Body of pancreas (tissue), 4 donors: ENCODE measurements at places on chromosomes 5 and 9.

DNA sequence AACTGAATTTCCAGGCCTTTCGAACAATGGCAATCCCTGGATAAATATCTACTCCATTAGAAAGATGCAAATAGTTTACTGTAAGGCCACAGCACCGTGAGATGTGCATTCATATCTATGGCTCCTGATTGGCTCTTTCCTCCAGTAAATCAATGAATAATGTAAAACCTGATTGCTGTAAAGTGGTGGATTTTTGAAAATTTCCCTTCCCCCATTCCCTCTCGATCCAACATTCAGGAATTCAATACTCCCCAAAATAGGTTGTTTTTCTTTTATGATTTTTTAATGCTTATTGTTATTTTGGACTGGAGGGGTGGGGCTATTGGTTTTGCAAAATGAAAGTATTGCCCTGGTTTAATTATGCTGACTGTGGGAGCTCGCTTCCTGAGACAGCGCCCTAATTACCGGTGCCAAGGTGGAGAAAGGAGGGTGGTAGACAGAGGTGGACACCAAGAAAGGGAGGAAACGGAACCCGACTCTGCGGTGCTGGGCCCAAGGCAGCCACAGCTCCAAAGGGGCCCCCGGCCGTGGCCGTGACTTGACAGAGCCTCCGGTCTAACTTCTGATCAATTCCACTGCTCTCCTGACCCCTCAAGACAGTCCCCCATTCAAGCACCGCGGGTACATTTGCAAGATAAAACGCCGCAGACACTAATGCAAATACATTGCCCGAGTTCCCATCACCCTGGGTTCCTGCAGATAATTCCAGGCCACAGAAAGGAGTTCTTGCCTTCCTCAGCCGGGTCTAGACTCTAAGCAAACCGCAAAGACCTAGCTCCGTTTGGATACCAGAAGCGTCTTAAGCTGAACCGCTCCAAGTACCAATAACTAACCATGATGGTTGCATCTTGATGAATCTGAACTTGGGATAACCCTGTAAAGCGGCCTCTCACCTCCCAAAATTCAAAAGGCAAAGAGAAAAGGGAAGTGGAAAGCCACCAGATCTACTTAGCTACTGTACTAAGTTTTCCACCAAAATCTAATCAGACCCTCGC lies 211.2 kb downstream of the MEF2C start:
- DNase-seq: no peak

GRCh38 chr5:107455111-107455544 lies 215.6 kb downstream of the EFNA5 start:
- DNase-seq: no peak

DNA sequence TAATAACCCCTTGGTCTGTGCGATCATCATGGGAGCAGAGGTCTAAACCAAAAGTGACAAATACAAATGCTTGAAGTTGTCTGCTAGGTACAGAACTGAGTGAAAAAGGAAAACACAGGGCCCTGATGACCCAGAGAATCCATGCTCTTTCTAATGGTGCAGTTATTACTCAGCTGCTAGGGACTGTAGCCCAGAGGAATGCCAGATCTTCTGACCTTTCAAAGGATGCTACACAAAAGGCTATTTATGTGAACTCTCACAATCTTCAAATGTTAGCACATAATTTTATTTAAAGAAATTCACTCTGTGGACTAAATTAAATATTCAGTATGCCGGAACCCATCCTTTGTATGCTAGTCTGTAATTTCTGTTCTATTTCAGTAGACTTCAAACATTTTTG lies 79.9 kb downstream of the PRR16 start:
- DNase-seq: no peak

GRCh38 chr5:65062469-65063083 lies 293.8 kb downstream of the CWC27 start:
- peak; percentile 21 for DNase-seq

DNA sequence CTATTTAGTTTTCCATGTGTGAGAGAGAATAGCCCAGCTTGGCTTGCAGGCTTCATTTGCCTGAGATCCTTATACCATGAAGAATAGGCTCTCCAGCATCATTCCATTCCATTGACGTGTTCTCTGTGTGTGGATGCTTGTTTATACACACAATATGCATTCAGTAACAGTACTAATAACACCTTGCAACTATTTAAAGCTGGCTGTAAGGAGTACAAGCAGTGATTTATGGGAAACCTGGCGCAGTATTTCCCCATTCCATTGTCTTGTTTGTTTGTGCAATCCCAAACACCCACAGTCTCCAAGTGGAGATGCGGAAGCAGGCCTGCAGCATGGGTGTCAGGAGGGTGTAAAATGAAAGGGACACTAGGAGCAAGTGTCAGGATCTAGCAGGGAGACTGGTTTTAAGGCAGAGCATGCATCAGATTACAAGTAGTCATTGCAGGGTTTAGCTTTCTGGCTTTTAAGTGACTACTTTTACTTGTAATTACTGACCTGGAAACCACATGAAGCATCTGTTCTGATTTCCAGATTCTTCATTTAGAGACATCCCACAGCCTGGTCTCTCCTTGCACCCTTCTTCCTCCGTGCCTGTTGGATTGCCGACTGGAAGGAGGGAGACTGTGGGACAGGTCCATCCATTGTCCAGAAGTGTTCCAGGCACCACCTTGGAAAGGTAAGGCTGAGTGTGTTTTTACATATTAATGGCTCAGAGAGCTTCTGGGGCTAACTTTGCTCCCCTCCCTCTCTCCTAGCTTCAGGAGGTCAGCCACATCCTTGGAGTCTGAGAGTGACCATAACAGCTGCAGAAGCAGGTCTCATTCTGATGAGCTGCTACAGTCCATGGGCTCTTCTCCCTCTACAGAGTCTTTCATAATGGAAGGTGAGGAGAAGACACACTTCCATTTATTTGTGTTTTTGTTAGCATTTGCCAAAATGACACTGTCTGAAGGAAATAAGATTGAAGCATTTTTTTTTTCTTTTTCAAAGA lies 241.6 kb downstream of the ARHGEF28 start:
- no peak for DNase-seq

GRCh38 chr9:123761905-123762605 lies 167.9 kb downstream of the DENND1A start:
- no peak for DNase-seq

GRCh38 chr5:62600560-62601252 lies 22.1 kb downstream of the LRRC70 start:
- DNase-seq: peak; percentile 14
